ENCODE measurements at places on chromosomes 12 and 14.

GRCh38 chr12:111408686-111409402, 3.1 kb downstream of the SH2B3 start:
- DNase-seq: no peak

DNA sequence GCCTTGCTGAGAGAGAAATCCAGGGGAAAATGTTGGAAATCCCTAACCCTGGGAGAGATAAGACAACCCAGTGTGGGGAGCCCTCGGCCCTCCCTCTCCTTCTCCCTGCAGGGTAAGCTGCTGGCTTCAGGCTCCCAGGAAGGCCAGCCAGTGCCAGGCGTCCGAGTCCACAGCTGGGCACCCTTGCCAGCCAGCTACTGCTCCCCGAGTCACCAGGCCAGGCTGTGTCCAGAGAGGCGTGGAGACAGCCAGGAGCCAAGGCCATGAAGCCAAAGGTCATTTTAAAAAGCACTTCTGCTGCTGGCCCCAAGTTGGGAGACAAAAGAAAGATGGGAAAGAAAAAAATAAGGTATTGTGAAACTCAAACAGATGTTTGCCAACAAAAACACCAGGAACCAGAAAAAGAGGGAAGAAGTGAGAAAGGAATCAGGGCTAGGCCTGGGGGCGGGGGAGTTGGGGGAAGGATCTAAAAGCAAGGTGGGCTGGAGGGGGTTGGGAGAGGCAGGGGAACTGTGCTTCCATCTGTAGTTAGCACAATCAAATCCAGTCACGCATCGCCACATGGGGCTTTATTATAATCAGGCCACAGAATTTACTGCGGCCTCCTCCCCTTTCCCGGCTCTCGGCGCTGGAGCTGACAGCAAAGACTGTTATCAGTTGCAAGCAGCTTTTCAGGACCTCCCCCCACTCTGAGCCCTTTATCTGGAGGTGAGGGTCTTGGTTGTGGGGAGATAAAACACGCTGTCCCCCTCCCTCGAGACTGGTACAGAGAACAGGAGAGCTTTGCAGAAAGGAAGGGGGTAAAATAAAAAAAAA, 33.5 kb downstream of the RBM19 start:
- DNase-seq: peak; percentile 82

DNA sequence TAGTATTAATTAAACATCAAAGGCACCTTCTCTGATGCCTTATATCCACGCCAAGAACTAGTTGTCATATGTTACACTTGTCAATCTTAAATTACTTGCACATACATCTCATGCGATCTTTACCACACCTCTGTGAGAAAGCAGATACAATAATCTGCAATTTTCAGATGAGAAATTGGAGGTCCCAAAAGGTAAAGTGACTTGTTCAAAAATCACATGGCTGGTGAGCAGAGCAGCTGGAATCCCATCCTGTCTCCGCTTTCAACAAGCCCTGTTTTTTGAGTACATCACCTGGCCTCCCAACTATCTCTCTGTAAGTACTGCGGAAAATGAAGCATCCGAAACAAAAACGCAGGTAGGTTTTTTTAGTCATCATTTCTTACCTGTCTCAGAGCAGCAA, 203.4 kb upstream of the FOXN3 start:
- no peak for DNase-seq

- DNase-seq: no peak
Measured at GRCh38 chr14:68232300-68233055, 412.9 kb downstream of the RAD51B start.

Measured in hypothalamus (tissue), 51 donors.